Fibroblast of upper back skin (primary cell): ENCODE measurements at places on chromosomes 11 and 22.

DNA sequence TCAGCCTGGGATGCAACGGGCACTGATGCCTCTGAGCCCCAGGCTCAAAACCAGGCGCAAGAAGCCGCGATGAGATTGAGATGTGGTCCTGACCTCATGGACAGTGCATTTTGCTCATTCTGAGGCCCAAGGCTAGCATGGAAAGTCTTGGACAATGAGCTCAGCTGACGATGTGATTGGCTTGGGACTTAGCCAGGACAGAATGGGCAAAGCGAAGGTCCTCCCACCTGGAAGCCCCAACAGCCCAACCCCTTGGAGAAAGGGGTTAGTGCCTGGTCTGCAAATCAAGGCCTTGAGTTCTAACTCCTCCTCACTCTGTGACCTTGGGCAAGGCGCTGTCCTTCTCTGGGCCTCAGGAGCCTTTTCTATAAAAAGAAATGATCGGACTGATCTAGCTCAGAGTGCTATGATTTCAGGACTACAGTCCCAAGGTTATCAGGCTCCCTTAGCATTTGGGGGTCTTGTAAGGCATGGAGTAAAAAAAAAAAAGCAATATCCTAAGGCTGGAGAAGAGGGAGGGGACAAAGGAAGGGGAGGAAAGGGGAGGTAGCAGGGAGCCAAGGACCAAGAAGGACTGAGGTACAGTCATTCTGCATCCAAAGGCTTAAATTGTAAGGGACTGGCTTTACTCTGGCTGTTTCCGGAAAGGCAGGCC is 2.7 kb downstream of the SLC43A3 start:
- DNase-seq = no peak

GRCh38 chr22:19941365-19942082 is at the start of the genes COMT and TXNRD2:
Gene COMT, plus strand, starts transcription at chr22:19941772. Its CDS starts 20,755 bp downstream, at chr22:19962527.
Gene TXNRD2, minus strand, starts transcription at chr22:19941818. Its CDS starts 15 bp downstream, at chr22:19941803.
- DNase-seq = peak; percentile 62

DNA sequence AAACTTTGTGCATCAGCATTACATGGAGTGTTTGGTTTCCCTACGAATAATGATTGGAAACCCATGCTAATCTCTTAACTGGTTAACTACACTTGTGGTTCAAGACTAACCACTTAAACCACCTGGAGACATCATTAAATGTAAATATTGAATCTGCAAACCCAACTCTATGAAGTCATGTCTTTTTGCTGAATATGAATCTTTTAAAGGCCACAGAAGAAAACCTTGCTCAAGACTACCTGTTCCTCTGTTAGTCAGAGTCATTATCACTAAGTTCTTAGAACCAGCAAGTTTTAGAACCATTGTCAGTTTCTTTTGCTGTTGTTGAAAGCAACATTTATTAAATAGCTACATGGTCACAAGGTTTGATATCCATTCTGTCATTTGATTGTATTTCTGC is 70.7 kb downstream of the SIK2 start:
- no peak for DNase-seq

GRCh38 chr22:17629641-17630040 is 1.1 kb upstream of the ATP6V1E1 start:
- DNase-seq = no peak

DNA sequence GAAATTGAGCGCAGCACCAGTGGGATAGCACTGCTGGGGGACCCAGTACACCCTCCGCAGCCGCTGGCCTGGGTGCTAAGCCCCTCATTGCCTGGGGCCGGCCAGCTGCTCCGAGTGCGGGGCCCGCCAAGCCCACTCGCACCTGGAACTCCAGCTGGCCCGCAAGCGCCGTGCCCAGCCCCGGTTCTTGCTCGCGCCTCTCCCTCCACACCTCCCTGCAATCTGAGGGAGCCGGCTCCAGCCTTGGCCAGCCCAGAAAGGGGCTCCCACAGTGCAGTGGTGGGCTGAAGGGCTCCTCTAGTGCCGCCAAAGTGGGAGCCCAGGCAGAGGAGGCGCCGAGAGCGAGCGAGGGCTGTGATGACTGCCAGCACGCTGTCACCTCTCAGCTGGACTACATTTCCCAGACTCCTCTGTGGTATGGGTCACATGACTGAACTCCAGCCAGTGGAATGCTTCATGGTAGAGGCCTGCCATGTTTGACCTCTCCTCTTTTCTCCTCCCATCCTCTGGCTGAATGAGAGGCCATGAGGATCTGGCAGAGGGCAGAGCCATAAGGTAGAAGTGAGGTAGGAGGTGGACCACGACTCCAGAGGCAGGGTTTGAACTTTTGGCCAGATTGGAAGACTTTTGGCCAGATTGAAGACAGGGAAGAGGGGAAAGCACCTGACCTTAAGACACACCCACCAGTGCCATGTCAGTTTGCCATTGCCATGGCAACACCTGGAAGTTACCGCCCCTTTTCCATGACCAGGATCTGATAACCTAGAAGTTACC is 6.2 kb downstream of the MRGPRD start:
- no peak for DNase-seq

DNA sequence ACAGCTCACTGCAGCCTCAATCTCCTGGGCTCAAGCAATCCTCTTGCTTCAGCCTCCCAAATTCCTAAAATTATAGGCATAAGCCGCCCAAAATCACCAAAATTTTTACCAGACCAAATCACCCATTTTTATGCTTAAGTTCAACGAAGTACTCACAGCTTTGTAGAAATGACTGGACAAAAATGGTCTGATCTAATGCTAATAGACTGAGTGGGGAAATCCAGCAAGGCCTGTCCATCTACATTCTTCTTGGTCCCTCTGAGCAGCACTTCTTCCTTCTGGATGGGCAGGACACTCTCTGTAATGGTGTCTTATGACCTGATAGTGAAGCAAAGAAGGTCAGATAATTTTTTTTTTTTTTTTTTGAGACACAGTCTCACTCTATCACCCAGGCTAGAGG is 18.7 kb upstream of the OR6X1 start:
- DNase-seq = no peak

DNA sequence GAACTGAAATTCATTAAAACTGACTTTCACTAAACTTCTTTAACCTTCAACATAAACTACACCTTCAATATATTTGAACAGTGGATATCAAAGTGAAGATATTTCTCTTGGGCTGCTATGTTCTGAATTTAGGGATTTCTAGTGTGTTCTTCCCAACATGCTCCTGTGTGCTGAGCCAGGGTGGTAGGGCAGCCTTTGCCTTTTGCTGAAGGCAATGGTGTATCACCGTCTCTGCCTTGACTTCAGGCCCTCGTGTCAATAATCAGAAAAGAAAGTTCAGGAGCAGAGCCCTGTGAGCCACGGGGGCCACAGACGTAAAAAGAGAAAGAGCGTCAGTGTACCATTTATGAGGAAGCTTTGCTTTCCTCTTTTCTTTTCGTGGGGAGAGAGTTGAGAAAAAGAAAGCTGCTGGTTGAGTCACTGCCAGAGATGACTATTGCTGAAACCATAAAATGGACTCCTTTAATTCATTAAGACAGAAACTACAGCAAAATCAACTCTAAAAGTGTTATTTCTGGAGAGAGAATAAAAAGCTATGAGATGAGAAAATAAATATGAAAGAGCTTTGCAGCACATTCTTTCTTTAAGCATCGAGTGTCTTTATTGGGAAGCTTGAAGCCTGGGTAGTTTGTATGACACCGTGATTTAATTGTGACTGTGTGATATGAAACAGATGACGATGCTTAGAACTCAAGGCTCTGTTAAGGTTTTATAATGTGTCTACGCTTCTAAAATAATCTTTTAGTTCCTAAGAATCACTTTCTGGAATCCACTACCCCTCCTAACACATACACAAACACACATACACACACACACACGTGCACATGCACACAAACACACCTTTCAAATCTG is 271.8 kb upstream of the MTNR1B start:
- DNase-seq = peak; percentile 27

GRCh38 chr22:46096706-46097230 is 53.6 kb upstream of the PPARA start:
- DNase-seq = no peak

DNA sequence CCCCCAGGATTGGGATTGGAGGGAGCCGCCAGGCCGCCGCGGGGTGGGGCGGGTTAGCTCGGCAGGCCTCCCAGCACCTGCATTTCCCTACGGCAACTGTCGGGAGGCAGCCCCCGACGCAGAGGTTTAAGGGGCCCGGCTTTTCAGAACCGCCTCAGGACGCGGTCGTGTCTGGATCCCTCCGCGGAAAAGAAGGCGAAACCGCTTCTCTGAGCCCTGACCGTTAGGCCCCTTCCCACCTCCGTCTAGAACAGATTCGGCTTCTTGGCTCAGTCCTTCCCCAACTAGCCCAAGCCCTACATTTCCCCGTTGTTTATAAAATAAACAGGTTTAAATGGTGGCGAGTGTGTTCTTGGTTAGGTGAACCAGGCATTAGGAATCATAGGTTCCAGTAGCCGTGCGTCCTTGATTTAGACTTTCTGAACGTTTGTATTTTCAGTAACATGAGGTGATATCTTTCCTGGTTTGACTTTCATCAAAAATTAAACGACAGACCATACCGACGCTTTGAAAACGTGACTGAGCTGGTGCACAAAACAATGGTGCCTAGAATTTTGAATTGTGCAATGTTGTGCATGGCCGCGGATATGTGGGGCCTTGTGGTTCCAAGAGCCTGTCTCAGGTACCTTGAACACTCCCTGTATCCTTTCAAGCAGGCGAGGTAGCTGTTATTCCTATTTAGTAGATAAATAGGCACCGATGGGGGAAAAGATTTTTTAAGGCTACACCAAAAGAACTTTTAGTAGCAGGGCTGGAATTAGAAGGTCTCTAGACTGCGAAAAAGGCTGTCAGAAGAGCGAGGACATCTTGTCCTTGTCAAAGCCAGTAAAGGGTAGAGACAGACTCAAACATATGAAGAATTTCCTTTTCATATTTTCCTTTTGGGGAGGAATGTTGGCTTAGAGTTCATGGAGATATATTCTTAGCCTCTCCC is 1.2 kb upstream of the HSPA8 start:
- DNase-seq = peak; percentile 55

GRCh38 chr11:64694821-64695365 is 28.1 kb downstream of the NRXN2 start:
- DNase-seq = no peak

DNA sequence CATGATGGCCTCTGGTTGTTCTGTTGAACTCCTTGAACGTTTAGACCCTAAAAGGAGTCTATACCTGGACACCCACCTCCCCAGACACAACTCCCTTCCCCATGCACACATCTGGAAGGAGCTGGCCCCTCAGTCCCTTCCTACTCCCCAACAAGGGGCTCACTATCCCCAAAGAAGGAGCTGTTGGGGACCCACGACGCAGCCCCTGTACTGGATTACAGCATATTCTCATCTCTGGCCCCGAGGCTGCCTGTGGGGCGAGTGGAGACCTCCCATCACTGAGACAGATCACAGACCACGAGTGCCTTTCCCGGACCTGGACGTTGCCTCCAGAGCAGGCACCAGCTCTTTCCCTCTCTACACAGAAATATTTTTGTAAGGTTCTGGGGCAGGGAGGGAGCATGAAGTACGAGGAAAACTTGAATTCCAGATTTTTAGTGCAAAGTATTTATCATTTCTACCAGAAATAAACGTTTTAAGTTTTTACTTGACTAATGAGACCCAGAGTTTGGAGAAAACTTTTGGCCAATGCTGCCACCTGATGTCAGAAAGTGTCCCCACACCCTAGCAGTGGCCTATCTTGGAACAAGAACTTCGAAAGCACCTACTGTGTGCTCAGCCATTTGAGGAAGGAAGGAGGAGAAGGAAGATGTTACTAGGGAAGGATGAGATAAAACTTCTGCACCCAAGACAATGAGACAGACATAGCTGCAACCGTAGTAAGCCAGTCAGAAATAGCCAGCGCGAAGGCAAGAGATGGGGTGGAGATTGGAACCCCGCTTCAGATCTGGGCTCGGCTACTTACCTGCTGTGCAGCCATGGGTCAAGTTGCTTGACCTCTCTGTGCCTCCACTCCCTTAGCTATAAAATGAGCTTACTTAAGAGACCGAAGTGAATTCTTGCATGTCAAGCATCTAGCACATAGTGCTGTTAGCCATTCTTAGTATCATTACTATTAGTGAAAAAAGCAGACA is 10.2 kb upstream of the POU2F3 start:
- no peak for DNase-seq

DNA sequence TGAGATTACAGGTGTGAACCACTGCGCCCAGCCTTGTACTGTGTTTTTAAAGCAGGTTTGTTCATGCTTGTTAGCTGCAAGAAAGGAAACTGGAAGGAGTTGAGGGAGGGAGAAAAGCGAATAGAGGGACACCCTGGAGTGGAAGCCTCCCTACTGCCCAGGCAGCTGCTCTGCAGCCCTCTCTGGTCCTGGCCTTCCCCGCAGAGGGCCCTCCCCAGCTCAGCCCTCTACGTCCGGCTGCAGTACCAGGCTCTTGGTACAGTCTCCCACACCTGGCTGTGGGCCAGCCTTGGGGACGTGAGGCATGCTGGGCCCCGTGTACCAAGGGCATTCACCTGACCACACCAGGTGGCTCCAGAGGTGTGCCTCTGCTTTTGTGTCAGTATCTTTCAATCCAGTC is 70.8 kb downstream of the MED15 start:
- DNase-seq = no peak

DNA sequence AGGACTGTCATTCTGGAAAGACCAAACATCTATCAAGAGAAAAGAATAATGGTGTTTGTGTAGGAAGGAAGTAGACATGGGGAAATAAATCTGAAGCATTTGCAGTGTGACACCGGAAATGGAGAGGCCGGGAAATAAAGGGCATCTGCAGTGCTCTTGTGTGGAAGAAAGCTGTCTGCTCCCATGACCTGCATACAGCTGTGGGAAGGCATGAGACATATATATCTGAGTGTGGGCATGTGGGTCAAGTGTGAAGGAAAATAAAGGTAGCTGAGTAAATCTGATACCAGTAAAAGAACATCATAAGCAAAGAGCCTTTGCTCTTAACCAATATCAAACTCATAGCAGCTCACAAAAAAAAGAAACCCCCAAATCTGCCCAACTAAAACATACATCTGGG is 72.1 kb upstream of the OR5AK2 start:
- DNase-seq = no peak

DNA sequence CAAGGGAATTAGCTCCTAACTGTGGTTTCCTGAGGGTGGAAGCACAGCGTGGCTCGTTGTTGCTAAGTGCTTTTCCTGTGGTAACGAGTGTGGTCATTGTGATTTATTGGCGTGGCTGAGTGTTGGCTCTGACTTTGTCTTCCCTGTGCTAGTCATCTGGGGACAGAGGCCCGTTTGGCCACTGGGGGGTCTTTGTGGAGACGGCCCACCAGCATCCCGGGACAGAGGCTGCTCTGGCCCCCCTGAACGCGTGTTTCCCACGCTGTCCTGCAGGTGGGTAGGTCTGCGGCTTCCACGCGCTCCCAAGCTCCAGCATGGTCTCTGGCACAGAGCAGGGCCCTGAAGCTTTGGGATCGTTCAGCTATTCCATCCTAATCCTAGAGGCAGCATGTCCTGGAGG is 1040.0 kb downstream of the TBC1D22A start:
- no peak for DNase-seq

DNA sequence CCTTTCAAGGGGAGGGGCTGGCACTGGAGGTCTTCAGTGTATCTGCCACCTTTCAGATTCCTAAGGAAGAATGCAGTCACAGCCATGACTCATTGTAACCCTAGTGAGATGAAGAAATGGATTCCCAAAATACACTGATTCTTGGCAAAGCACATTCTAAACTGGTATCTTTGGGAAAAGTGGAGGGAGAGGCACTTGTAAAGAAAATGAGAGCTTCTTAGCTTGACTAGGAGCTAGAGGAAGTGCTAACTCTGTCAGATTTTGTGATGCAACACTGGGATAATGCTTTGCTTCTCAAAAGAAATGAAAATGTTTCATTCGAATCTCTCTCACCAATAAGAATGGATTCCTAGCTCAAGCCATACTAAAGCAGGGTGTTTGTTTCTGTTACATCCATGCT is 14.3 kb downstream of the NRIP3 start:
- DNase-seq = peak; percentile 67

GRCh38 chr22:20549232-20549841 is 41.9 kb downstream of the MED15 start:
- DNase-seq = peak; percentile 33
